RCC 7860 (cell line): ENCODE measurements at places on chromosomes 1 and 21.

DNA sequence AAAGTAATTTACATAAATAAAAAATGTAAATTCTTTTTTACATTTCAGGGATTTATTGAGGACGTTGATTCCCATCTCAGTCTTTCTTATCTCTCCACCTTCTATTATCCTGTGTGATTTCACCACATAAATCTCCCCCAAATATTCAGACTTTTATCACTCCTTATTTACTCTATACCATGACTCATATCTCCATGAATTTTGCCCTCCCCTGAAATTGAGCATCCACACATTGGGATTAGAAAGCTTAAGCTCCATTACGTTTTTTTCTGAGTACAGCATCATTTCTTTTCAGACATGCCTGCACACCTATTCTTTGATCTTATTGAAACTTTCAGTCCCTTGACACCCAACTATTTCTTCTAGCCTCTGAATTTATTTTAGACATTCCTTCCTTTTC, 111.2 kb downstream of the IFI44 start:
- DNase-seq = peak; percentile 18

DNA sequence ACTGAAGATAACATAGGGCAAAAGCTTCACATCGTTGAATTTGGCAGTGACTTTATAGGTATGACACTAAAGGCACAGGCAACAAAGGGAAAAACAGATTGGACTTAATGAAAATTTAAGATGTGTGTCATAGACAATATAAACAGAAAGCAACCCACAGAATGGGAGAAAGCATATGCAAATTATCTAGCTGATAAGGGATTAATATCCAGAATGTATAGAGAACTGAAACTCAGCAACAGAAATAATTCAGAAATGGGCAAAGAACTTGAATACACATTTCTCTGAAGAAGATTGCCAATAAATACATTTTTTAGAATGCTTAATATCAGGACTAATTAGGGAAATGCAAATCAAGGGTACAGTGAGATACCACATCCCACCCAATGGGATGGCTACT, 55.2 kb upstream of the ANGPTL1 start:
- no peak for DNase-seq

GRCh38 chr1:232705815-232706575, 76.1 kb upstream of the SIPA1L2 start:
- no peak for DNase-seq

DNA sequence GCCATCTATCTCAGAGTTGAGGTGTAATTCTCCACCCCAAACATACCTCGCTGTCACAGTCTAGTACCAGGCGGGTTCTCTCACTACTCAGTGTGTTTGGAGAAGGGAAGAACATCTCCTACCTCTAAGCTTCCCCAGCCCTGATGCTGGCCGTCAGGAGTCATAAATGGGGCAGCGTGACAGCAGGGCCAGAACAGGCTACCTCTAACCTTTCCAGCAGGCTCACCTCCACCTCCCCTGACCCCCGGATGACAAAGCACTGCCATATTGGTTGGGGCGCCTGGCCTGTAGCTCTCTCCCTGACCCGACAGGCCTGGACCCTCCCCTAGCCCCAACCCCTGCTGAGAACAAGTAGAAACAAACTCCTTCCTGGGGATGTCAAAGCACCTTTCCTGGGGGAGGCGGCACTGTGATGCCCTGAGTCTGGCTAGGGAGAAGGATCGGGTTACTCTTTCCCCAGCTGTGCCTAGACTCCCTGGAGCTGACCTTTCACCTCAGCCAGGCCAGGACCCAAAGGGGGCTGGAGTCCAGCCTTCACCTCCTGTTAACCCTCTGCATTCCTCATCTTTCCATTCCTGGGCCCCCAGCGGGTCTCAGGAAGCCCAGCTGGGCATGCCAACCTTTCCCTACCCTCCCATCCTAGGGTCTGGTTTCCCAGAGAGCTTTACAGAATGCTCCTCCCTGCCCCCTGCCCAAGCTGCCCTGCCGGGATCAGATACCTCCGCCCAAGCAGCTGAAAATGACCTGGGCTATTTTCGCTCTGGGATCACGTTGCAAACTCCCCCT, 34.2 kb downstream of the AHDC1 start:
- no peak for DNase-seq

- DNase-seq = no peak
Observed at GRCh38 chr1:210751911-210752310, 382.0 kb downstream of the KCNH1 start.

DNA sequence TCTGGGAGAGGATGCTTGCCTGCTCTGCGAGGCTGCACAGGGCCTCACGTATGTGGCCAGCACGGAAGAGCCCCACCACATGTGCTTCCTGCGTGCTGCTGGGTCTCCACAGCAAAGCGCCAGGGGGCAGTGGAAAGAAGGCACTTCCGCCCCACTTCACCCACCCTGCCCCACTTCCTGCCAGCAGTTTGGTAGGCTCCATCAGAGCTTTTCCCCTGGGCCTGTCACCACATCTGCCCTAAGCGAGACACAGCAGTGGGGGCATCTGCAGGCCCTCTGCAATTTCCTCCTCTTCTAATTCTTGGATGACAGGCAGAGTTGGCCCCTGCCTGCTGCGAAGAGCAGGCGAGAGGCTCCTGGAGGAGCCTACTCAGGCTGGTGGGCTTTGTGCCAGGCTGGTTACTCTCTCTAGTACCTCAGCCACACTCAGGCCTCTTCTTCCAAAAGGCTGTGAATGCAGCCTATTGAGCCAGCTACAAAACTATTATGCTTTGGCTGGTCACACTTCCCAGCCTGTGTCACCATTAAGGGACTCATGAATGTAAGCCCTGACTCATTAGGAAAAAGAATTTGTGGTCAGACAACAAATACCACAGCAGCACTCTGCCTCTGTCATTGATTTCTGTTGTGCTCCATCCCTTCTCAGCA, 25.0 kb downstream of the CD244 start:
- DNase-seq = no peak

- no peak for DNase-seq
Observed at GRCh38 chr1:203368624-203369451, 17.9 kb upstream of the FMOD start.

- DNase-seq = no peak
Observed at GRCh38 chr1:159248311-159248710, 43.6 kb downstream of the ACKR1 start.

- peak; percentile 13 for DNase-seq
Observed at GRCh38 chr1:150484861-150485260, 2.4 kb upstream of the TARS2 start.

GRCh38 chr1:147809236-147809635, 48.8 kb upstream of the GJA5 start:
- DNase-seq = no peak

DNA sequence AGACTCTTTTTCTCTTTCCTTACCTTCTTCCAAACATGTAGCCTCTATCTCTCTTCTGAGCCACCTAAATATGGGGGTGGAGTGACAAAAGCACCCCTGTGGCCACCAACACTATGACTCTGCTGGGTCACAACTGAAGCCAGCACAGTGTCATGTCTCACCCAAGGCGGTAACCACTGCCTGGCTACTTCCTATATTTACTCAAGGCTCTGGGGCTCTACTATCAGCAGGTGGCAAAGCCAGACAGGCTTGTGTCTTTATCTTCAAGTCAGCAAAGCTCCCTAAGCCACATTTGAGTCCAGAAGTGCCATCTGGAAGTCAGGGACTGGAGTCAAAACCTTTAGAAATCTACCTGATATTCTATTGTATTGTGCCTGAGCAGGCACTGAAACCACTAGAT, 1515.2 kb downstream of the PLA2G4A start:
- no peak for DNase-seq

- DNase-seq = peak; percentile 26
Observed at GRCh38 chr1:19344372-19344810, 32.3 kb downstream of the SLC66A1 start.

DNA sequence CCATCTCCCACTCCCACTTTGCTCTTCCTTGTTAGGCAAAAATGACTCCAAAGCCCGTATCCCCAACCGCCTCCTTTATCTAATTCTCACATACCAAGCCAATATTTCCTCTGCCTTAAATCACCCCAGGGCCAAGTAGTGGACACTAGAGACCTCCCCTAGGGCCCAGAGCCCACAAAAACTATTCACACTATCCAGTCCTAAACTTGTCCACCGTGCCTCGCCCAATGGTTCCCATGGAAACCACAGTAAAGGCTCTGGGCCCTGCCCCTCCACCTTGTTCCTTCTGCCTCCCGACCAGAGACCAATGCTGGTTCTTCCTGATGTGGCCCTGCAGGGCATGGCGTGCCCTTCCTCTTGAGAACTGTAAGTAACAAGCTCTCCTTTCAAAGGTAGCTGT, 11.8 kb downstream of the CFAP107 start:
- DNase-seq = no peak

DNA sequence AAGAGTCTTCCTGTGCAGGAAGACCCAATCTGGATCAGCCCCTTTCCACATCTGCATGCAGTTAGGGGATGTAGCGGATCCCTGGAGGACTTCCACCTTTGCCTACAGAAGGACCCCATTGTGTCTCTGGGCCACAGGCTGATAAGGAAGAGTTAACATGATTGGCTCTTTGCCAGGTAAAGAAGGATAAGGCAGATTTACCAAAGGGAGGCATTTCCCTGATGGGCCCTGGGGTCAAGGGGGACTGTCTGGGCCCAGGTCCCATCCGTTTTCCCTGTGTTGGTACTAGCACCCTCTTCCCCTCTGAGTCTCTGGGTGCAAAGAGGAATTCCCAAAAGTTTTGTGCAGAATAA, 29.1 kb downstream of the SLC26A9 start:
- no peak for DNase-seq

GRCh38 chr1:246617768-246618167, 51.5 kb downstream of the CNST start:
- no peak for DNase-seq

DNA sequence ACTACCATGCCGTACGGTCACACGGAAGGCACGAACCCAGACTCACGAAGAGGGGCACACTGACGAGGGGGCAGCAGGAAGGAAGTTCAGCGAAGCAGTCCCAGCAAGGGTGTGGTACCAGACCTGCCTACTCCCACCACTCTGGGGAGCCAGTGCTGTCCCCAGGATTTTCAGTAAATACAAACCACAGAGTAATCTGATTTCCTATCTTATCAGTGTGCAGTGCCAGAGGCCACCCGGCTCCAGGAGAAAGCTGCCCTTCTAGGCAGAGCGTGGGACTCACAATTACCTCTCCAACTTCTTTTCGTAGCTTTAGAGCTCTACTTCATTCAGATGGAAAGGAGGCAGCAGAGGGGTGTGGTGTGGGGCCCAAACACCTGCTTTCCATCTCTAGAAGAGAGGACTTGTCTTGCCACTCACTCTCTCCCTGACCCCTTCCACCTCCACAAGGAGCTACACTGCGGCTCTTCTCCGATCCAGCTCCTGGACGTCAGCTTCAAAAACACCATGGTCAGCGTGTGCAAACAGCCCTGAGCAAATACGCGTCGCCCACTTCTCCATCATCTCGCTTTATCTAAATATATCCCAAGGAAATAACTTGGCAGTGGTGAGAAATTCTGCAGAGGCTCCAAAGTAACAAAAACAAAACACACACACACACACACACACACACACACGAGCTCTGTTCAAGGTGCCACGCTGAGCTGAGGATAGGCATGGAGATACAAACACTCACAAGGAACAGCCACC, 98.5 kb downstream of the MRPL37 start:
- no peak for DNase-seq

DNA sequence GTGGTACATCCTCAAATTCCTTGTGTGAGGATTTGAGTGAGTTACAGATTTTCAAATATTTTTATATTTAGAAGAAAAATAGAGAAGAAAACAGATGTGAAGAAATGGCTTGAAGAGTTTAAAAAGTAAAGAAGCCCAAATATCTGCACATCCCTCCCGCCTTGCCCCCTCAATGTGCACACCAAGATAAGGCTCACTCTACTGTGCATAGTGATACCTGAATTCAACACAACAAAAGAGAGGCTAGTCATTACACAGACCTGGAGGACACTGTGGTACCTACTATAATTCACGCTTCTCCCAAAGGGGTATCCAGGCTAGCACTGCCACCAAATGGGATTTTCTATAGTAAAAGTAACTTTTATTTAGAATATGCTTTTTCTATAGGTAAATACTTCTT, 44.0 kb upstream of the SYT2 start:
- no peak for DNase-seq

GRCh38 chr21:42009018-42009830, 936 bp downstream of the ZBTB21 start:
- DNase-seq = peak; percentile 28

DNA sequence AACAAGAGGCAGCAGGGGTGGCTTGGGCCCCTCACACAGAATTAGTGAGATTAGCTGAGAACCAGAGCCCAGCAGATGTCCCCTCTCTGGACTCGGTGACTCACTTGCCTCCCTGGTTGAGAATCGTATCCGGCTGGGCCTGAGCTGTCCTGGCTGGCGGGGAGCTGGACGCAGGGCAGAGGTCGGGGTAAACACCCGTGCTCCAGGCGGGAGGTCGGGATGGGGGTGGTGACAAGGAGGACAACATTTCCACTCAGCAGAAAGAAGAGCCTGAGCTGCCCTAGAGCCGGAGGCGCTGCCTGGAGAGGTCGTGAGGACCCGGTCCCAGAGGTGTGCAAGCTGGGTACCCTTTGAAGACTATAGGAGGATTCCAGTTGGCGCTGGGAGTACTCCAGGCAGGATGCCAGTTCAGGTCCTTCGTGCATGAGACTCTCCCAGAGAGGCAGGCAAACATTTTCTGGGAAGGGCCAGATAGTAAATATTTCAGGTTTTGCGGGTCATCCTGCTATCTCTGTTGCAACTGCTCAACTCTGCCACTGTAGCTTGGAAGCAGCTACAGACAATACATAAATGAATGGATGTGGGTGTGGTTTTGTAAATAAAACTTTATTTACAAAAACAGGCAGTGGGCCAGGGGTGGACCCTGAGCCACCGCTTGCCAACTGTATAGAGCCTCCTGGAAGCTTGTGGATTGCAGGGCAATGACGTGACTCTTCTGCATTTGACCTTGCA, 116.8 kb upstream of the WNT4 start:
- peak; percentile 31 for DNase-seq

GRCh38 chr1:226973371-226973897, 33.3 kb downstream of the COQ8A start:
- no peak for DNase-seq

DNA sequence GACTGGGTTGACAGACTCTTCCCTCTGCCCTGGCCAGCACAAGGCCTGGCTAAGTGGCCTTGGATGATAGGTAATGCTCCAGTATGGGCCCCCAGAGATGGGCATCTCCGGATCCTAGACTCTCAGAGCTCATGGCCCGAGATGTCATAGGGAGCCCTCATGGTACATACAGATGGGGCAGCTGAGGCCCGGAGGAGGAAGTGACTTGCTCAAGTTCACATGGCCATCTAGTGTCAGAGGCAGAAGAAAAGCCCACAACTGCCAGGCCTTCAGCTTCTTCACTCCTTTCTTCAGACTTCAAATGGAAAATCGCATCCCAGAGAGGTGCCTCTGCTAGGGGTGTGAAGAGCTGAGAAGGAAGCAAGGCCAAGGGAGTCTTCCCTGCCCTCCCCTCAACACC, 46.8 kb upstream of the SYNC start:
- no peak for DNase-seq
